NCI-H1436 (cell line): ENCODE measurements at places on chromosomes 6 and 20.

GRCh38 chr20:12414446-12415274, 497.0 kb downstream of the BTBD3 start:
- DNase-seq: no peak

DNA sequence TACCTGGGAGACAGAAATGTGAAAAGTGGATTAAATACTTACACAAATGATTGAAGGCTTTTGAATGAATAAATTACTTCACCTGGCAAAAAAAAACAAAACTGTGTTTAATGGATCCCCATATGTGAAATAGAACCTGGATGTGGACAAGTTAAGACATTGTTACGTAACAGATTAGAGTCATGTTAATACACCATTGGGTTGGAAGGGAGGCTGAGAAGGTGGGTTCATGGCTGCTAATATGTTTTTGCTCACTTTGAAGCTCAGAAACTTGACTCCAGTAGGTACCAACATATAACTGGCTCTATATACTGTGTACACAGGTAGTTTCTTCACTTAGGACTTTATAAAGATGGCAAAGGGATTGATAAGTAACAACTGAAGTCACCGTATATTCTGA, 21.4 kb upstream of the TENT5A start:
- DNase-seq: no peak

- DNase-seq: no peak
These were observed 2.8 kb downstream of the MRGBP start for GRCh38 chr20:62799036-62799435.

GRCh38 chr6:130482645-130483390, 117.0 kb downstream of the TMEM200A start:
- no peak for DNase-seq

GRCh38 chr20:37704955-37705354, 11.1 kb downstream of the CTNNBL1 start:
- DNase-seq: no peak

GRCh38 chr20:59398537-59399205, 98.3 kb downstream of the EDN3 start:
- DNase-seq: no peak

- DNase-seq: peak; percentile 98
These were observed at the start of gene PARD6B for GRCh38 chr20:50731055-50731929. PARD6B (plus strand) TSS chr20:50731580; CDS start chr20:50731787, 207 bp downstream.

DNA sequence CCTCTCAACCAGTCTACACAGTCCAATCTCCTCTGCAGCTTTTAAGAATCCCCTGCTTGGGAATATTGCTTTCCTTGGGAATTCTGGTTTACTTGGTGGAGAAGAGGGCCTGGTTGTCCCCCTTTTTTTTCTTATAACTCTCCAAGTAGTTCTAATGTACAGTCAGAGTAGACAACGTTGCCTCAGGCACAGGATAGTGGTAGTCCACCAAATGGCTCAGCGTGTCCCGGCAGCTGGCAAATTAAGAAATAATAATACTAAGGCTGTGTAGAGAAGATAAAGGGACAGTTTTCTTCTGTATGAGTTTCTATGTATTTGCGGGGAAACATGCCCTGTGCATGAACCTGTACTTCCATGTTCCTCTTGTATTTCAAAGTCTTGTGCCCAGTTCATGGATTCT, 145.7 kb upstream of the RREB1 start:
- no peak for DNase-seq

DNA sequence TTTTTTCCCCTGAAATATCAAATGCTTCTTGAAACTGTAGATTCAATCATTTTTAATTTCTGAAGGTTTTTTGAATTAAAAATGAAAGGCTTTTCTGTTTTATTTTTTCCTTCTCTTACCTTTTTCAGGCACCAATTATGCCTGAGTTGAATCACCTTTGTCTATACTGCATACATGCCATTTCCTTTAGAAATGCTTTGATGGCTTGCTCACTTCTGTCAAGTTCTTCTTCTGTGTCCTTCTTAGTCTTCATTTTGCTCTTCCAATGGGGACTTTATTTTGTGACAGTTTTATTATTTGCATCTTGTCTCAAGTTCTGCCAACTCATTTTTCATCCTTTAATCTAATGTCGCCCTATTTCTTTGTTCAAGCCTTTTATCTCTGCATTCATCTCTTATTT, 121.9 kb upstream of the PRL start:
- no peak for DNase-seq

- DNase-seq: no peak
These were observed 165.4 kb downstream of the GMPR start for GRCh38 chr6:16403831-16404230.

DNA sequence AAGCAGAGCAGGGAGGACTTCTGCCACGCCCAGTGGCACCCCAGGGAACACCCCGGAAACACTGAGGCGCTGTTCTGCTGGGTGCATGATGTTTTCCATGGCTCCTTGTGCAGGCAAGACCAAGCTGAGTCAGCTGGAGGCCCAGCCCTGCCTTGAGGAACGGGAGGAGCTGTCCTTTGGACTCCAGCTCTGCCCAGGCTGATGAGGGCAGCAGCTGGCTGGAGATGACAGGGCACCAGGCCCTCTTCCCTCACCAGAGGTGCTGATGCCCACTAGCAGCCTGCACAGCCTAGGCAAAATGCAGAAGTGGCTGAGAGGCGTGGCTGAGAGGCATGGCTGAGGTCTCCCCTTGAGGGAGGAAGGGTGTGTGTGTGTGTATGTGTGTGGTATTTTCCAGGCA, 2.4 kb downstream of the C6orf132 start:
- DNase-seq: no peak

DNA sequence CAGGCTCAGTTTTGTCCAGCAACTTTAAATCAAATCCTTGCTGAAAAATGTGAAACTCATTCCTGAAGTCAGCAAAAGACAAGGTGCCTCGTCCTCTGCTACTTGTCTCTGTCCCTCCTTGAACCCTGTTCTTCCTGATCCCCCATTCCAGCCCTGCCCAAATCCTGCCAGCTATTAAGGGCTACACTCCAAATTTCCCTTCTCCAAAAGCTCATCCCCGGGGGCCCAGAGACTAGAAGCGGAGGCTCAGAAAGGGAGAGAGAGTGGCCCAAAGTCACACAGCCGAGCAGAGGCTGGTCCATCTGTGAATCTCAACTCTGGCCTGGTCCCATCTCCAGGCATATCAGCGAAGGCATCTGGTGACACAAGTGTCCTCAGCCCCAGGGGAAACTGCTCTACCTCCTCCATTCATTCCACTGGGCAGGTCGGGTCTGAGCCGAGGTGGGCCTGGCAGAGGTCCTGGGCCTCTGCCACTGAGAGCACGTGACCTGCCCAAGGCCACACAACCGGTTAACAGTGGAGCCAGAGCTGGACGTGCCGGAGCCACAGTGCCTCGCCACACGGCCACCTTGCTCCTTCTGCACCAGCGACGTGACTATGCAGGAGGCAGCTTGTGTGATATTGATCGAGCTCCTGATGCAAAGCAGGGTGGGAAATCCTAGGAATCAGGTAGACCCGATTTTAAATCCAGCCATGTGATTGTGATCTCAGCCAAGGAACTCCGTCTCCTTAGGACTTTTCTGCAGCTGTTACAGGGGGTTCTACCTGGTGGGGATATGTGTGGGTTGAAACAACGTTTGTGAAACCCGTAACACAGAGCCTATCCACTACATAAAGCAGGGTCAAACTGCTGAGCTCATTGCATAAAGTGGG, 28.6 kb downstream of the NOL4L start:
- DNase-seq: no peak
